Epithelial cell of esophagus (primary cell): ENCODE measurements at places on chromosomes 1 and 21.

- peak; percentile 68 for DNase-seq
These were observed 4.8 kb upstream of the LRRC8B start for GRCh38 chr1:89519779-89520358.

DNA sequence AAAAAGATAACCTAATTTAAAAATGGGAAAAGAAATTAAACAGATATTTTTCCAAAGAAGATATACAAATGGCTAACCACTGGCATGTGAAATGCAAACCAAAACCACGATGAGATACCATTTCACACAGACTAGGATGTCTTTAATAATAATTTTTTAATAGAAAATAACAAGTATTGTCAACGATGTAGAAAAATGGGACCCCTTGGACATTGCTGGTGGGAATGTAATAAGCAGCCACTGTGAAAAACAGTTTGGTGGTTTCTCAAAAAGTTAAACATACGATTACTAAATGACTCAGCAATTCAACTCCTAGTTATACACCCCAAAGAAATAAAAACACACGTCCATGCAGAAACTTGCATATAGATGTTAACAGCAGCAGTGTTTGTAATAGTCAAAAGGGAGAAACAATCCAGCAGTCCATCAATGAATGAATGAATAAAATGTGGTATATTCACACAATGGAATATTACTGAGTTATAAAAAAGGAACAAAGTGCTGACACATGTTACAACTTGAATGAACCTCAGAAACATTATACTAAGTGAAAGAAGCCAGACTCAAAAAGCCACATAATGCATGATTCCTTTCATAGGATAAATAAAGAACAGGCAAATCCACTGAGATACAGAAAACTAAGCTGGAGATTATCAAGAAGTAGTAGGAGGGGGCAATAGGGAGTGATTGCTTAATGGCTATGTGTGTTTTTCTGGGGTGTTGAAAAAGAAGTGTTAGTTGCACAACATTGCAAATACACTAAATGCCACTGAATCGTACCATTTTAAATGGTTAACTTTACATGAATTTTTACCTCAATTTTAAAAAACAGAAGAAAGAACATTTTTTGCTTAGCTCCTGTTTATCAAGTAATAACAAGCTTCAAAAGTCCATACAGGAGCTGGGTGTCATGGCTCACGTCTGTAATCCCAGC lies 4.1 kb downstream of the PPT1 start:
- no peak for DNase-seq

- DNase-seq, result peak; percentile 74
These were observed 253.6 kb upstream of the IRF2BP2 start for GRCh38 chr1:234863551-234863971.

- DNase-seq, result no peak
These were observed 200.6 kb upstream of the HMCN1 start for GRCh38 chr1:185533596-185533995.

DNA sequence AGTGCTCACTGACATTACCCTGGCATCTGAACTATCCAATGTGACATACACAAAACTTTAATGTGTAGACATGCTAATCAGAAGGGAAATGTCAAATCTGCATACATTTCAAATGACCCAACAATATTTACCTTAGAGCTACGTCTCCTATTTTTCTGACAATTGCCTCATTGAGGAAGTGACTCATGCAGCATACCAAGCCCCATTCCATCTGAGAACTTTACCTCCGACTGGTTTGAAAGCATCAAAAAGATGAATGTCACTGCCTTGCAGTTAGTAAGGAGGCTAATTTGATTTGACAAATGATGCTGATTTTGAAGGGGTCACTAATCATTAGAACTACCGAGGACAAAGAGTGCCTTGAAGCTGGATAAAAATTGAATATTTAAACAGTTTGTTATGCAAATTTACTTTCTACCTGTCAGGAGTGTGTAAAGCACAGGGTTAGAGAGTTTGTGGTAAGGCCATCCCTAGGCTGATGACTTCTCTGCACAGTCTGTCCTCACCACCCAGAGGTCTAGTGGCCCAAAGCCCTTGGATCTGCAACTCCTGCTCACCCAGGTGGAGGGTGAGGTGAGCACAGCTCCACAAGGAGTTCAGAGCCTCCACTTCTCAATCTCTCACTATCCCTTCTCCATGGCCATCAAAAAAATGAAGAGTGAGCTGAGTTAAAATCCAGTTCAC lies 500.3 kb upstream of the C1orf87 start:
- peak; percentile 93 for DNase-seq

GRCh38 chr1:155729031-155729898 lies 40.4 kb downstream of the DAP3 start:
- peak; percentile 74 for DNase-seq

DNA sequence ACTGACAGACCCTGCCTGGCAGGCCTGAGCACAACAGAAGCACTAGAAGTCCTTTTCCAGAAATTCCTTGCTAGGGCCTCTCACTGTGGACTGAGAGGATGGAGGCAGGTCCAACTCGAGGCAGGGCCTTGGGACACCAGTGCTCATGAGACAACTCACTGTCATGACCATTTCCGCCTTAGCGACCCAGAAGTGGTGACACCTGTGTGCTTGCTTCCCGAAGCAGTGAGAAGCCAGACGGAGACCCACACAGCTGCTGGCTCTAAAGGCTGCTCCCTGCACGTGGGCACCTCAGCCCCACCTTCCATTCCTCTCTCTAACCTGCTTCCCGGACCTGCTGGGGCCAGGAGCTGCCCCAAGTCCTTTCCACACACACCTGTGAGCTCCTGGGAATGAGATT lies 33.0 kb downstream of the KCNC4 start:
- DNase-seq, result no peak

DNA sequence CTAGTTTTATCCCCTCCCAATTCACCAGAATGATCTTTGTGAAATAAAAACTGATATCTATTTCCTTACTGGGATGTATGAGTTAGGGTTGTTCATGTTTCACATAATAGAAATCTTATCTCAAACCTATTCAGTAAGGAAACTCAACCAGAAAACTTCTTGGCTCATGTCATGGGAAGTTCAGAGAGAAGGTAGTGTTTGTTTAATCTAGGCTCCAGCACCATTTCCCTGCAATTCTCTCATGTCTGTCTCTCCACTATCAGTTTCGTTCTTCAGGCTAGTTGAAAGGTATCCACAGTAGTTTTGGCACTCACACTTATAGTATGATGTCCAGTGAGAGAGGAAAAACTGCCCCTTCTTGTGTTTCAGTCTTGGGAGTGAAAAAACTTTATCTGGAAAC lies 34.6 kb upstream of the UHMK1 start:
- no peak for DNase-seq
